ENCODE measurements at places on chromosomes 3 and 15.

DNA sequence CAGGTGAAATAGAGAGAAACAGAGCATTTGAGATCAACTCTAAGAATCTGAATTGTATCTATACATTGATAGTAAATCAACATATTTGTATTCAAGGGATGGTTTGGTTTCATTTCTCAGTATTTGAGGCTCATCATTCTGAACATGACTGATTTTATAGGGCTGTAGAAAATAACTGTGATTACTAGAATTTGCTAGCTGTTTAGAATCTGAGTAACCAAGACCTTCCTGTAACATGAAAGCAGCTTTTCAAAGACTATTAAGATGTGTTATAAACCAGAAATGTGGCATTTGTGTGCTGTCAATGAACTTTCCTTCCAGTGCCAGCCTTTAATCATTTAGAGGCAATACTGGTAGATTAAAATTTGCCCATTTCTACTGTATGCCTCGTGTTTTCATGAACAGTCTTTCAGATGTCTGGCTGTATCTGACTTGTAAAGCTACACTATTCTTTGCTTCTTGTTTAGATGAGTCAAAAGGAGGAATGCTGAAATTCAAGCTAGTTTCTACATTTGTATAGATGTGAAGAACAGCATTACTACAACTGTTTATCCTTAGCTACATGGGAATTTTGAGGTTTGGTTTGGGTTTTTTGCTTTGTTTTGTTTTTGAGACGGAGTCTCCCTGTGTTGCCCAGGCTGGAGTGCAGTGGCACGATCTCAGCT is 137.3 kb upstream of the BHLHE40 start:
- no peak for DNase-seq

GRCh38 chr3:50245251-50245745 is 9.3 kb downstream of the GNAI2 start:
- DNase-seq = no peak

GRCh38 chr3:171347301-171348039 is 112.7 kb downstream of the TNIK start:
- DNase-seq = no peak

DNA sequence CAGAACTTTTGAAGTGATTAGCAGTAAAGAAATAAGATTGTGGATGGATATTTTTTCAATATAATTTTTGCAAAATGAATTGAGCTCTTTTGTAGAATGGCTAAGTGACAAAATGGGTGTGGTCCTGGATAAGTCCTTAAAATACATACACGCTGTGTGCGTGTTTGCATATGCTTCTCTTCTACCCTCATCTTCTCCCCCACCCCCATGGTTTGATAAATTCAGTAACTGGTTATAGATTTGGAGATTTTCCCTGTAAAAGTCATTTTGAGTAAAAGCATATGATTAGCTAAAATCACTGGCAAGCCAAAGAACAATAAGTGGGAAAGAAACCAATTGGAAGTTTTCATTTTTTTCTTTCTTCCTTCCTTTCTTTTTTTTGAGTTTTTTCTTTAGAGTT is 453.9 kb upstream of the MDFIC2 start:
- no peak for DNase-seq

DNA sequence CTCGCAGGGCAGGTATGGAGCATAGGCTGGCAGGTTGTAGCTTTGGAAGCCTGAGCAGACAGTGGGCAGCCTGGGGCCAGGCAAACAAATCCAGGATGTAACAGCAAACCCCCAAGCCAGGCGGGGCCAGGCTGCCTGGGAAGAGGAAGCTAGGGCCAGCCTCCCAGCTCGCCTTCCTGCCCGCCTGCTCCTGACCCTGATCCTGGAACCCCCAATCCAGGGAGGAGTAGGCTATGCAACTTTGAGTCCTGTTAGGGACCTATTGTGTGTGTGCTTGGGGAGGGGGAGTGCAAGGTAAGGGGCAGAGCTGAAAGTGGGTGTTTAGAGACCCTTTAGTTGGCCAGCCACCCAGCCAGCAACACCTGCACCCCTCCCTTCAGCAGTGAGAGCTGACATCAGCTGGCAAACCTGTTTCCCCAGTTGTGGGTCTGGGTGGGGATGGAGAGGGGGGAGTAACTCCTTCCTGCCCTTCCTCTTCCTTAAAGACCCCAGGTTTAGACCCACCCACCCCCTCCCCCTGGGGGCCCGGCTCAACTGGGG is 2.5 kb downstream of the NBEAL2 start:
- DNase-seq = no peak

DNA sequence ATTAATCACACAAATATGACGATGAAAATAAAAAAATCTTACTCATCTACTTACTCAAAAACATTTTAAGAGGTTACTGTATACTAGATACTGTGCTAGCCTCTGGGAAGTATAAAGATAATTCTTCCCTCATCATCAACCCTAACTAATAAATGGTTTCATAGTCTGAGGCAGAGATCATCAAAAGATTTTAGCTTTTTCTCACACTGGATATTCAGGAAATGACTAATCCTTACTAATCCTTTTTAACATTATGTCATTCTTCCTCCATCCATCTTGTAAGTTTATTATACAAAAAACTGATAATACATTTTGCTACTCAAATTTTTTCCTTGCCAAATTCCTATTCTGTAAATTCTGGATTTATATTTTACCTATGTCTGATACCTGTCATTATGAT is 29.7 kb downstream of the ACAD11 start:
- DNase-seq = no peak

DNA sequence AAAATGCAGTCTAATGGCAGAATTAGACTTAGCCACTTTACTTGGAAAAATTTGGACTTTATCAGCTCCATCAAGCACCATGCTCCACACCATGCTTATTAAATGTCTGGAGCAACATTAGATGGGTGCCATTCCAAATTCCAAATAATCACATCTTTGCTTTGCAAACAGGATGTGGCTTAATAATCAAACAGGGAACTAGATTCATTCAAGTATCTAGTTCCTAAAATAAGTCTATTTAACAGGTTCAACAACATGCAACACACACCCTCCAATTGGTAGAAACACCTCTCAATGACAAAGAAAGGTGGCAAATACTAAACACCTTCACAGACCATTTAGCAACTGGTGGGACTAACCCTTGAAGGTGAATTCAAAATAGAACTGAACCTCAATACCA is 3.5 kb downstream of the HEXA start:
- DNase-seq = no peak

- no peak for DNase-seq
These were observed 8.3 kb downstream of the SHC4 start for GRCh38 chr15:48955370-48955769.

DNA sequence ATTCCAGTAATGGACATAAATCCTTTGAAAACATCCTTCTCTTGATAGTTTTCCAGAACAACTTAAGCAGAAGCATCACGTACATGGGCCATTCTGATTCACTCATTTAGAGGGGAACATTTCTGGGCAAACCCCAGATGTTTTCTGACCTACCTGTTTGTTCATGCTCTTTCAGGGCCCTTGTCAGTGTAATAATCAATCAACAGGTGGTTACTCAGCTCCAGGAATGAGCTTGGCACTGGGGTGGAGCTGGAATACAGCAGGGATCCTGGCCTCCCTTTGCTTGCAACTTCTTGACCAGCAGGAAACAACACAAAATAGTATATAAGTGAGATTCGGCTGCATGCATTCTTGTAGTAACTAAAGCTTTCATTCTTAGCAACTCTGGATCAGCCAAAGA is 9.2 kb upstream of the UBE2E1 start:
- DNase-seq = no peak

DNA sequence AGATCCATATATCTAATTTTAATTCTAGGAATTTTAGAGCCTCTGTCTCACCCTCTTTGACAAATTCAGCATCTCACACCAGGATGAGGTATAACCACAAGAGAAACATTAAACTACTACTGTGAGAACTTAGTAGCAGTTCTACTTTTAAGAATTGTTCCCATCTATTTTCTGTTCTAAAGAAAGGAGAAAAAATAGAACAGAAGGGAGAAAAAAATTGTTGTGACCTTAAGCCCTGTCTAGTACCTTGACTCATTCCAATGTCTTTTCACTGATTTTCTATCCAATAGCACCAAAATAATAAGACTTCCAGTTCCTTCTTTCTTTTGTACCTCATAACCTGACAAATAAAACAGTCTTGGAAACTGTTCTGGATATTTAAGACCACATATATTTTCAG is 37.0 kb downstream of the FRMD5 start:
- no peak for DNase-seq

GRCh38 chr3:59412516-59412915 is 362.7 kb upstream of the CFAP20DC start:
- no peak for DNase-seq

DNA sequence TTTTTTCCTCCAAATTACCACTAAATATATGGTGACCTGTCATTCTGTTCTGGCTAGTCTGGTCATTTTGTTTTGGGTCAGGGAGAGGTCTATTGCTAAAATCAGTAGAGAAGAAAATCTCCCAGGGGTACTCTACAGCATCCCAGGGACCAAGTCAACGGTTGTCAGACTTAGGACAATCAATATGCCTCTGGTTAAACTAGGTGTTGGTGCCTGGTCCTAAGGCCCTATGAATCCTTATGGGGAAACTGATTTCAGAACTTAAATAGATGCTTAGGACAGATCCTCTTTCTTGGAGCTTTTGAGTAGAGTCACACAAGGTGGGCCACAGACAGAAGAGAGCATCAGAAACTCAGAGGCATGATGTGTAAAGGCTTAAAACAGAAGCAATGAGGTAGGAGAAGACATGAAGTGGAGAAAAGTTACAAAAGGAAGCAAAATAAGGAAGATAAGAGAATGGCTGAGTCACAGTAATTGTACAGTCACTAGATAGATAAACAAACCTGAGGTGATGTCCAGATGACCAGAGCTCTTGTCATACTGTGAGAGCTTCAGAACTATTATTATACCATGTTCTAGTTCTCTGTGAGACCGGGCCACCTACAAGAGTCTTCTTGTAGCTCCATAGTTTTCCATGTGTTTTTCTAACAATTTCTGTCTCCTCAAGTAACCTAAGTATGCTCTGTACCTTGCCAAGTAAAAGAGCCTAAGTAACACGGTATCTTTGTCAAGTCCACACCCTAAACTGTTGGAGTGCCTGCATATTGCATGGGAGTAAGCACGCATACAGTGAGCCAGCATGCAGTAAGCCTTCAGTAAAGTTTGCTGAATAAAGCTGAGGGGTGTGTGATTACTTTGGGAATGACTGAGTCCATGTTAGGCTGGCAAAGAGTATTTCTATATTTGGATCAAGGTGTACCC is 44.6 kb upstream of the LEKR1 start:
- no peak for DNase-seq

- no peak for DNase-seq
These were observed 3.5 kb downstream of the GABRA5 start for GRCh38 chr15:26870346-26870745.

DNA sequence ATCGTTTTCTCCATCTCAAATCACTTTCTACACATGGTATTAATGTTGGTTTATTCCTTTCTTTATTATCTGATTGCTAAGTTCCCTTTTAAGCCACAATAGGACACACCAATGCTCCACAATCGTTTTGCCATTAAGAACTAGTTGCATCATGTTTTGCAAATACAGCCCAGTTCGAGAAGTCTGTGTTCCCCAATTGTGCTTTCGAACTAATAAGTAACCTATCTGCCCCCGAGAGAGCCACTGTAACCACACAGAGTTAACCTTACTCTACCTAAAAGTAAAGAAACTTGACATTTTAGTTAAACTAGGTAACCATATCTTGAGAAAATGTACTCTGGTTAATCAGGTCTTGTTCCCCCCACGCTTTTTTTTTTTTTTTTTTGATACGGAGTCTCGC is 39.1 kb downstream of the MAGI1 start:
- no peak for DNase-seq

DNA sequence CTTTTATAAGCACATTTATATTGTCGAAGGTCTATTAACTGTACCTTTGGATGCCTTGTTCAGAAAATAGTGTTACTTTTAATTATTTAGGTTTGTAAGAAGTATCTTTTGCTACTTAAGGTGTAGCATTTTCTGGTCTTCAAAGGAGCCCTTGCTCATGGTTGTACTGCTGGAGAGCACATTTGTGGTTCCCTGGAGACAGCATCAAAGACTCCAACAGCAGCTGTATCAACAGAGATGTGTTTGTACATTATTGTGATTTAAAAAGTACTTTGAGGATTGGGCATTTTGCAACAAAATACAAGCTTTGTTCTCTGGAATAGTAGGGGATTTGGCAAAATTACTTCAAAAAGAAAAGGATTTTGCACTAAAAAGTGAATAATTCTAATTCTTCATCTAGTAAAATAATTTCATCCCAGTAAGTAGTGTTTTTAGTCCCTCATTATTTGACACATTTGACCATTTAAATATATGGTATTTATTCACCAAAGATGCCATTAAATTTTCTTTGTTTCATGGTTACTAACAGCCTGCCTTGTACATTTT is 16.5 kb downstream of the TBC1D23 start:
- no peak for DNase-seq

GRCh38 chr3:46668591-46668990 is 24.9 kb downstream of the ALS2CL start:
- peak; percentile 47 for DNase-seq

- DNase-seq = no peak
These were observed 16.5 kb upstream of the CRABP1 start for GRCh38 chr15:78323693-78324092.

DNA sequence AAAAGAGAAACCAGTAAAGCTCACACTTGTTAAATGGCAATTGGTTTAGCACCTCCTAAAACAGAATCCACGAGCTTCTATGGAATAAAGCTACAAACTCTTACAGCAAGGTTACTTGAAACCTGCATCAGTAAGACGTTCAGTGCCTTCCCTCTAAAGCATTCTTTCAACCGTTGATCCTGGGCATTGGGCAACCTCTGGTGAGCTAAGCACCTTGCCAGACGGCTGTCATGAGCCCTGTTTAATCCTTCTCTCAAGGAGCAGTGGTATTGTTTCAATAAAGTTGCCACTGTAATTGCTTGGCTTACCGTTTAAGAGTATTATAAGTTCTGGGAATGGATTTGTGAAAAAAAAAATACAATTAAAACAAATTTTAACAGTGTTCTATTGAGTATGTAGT is 75.0 kb downstream of the COL8A1 start:
- no peak for DNase-seq

DNA sequence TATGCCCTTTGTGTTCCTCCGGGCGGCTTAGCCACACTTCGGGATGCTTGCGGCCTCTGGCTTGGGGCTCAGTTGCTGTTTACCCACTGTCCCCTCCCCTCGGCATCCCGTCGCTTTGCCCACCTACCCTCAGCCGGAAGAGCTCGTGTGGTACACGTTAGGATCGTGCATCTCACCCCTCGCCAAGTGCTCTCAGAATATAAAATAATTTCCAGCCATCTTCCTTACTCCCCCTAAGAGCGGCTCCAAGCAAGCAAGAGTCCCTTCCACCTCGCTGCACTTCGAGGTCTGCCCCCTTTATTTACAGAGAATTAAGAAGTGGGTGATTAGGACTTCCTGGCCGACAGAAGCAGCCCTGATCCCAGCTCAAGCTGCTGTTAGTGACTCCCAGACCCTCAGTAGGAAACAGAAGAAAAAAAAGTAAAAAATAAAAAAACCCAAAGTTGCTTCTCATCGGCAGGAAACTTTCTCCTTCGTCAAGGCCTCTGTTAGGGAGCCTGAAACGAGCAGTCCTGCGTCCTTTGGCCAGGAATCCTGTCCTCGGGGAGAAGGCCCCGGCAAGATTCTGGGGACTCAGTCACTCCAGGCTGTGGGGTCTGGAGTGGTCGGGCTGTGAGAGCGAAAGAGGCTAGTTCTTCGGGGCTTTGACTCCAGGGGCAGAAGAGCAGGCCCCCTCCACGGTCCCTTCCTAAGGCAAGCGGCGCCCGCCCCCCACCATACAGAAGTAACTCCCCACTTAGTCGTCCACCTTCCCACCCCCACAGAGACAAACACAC is 3.0 kb downstream of the MEIS2 start:
- no peak for DNase-seq

GRCh38 chr3:59812237-59813147 is 762.7 kb upstream of the CFAP20DC start:
- no peak for DNase-seq
